ENCODE measurements at places on chromosomes 5 and 9.

DNA sequence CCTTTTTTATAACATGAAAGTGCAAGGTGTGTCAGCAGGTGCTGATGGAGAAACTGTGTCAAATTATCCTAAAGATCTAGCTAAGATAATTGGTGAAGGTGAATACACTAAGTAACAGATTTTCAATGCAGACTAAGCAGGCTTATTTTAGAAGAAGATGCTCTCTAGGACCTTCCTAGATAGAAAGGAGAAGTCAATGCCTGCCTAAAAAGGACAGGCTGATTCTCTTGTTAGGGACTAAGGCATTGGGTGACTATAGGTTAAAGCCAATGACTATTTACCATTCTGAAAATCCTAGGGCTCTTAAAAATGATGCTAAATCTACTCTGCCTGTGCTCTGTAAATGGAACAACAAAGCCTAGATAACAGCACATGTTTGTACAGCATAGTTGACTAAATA is 1682.4 kb downstream of the MAT2B start:
- no peak for DNase-seq

- no peak for DNase-seq
Observed at GRCh38 chr9:136658849-136659535, 3.7 kb upstream of the EGFL7 start.

DNA sequence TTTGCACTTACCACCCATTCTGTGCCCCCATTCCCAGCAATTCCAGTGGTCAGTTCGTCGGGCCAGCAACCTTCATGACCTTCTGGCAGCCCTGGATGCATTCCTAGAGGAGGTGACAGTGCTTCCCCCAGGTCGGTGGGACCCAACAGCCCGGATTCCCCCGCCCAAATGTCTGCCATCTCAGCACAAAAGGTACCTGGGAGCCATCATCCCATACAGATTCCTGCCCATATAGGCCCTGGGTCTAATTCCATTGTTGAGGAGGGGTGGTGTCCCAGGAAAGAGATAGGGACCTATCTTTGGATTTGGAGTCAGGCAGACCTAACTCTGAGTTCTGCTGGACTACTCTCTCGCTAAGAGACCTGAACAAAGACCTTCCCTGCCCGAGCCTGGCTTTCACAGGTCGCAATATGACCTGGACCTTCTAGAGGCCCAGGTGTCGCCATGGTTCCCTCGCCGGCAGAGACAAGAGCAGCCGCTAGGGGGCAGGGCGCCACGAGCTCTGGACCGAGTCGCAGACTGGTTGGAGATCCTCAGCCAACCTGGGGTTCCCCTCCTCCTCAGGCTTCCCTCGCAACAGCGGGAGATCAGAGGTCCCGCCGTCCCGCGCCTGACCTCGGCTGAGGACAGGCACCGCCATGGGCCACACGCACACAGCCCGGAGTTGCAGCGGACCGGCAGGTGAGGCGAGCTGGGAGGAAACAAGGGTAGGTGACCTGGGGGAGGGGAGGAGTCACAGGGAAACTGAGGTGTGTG is 3.1 kb downstream of the SLC4A9 start:
- DNase-seq: peak; percentile 70

DNA sequence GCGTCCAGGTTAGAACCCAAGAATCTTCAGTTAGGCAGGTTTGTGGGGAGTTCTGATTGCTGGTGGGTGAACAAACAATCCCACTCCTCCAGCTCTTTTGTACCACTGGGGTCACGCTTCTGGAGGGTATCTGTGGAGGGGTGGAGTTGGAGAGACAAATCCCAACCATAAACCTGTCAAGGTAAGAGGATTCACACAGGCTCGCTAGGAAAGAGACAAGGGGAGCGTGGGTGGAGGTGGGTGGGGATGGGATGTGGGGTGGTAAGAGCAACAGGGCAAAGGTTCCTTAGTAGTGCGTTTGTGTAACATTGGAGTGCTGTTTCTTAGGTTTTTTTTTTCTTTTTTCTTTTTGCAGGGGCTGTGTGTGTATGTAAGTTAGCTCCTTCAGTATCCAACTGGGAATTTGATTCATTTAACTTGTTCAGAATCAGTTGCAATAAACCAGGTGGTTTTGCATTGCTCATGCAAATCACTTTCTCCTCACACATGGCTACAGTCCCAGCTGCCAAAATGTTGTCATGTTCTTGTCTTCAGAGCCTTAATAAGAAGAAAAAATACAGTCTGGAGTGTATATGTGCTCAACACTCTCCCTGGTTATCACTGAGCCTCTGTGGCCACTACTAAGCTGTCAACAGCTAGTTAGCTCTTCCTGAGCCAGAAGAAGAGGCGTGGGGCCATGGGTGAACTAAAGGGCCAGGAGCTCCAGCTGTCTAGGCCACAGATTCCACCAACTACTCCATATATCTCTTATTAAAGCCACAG is 164.0 kb upstream of the RAD23B start:
- no peak for DNase-seq

GRCh38 chr5:6590581-6590980 is 42.3 kb downstream of the NSUN2 start:
- DNase-seq: no peak

DNA sequence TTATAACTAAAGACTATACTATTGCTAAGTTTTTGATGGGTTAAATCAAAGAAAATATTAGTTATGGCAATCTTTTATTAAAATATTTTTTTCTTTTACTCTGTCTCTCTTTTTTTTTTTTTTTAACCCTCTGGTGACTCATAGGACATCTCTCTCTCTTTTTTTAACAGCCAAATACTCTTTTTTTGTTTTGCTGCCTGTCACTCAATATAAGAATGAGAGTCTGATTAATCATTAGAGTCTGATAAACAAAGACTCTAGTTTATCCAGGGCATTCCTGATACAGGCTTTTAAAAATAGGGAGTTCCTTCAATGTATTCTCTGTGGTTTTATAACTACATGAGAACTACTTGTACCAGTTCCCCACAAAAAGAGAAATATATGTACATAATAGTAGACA is 77.3 kb downstream of the SLC38A9 start:
- no peak for DNase-seq

- peak; percentile 19 for DNase-seq
Observed at GRCh38 chr5:176959051-176959450, 47.5 kb downstream of the UIMC1 start.

All from EL (cell line).